ENCODE measurements at places on chromosomes 6 and 20. TPM values are rescaled to one million over a fixed set of nuclear protein-coding genes. Genes with fewer than 3 reads are reported as not detected.

DNA sequence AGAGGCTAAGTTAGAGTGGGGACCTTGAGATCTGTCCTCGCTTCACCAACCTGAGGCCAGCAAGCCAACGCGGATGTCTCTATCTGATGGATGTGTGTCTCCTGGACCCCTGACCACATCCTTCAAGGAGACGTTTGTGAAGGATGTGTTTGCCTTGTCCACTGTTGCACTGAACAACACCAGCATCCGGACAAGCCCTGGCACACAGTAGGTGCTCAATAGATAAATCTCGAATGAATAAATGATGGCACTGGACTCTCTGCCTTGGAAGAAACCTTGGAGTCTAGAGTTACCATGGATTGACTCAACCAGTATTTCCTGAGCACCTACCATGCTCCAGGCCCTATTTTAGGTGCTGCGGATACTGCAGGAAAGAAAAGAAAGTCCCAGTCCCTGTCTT, 97.7 kb upstream of the PTPN1 start:
- no peaks in the 10 kb centered on the region for H3K27me3 ChIP-seq
- H3K4me1 ChIP-seq, result peaks cover 43% of the 10 kb centered on the region
- H3K27ac ChIP-seq, result peak overlapping the region; percentile 1

DNA sequence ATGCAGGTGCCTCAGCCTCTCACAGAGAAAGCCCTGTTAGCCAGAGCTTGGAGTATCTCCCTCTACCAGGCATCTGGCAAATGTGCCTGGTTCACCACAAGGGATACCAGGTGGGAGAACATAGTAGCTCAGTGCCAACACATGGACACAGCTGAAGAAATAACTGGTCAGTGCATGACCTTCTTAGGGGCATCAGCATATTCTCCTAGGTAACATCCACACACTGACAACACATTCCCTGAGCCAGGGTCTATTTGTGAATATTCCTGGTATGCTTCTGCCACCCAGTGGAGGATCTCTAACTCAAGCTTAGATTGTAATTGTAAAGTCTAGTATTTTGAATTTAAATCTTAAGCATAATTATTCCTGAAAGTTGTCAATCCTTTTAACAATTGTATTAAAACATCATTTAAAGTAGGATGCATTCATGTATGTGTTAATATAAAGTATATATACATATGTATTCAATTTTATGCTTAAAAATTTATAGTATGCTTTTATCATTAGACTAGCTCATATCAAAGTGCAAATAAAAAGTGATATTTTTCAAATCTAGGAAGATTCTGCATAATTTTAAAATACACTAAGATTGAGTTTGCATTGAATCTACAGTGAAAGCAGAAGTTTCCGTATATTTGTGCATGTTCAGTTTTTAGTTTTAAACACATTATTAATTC, 45.3 kb upstream of the COL21A1 start:
- DNase-seq, result no peak
- no peaks in the 10 kb centered on the region for H3K27me3 ChIP-seq

Gene LAMP5
- total RNA-seq, result not detected

Gene FAM83C
- not detected for total RNA-seq

Data from heart right ventricle (tissue), 16 donors.